ENCODE measurements at places on chromosomes 3 and 15.

- DNase-seq, result no peak
These were observed 21.2 kb downstream of the ZDHHC23 start for GRCh38 chr3:113968986-113969385.

- DNase-seq, result no peak
These were observed 131.5 kb downstream of the TRIM42 start for GRCh38 chr3:140809316-140809715.

DNA sequence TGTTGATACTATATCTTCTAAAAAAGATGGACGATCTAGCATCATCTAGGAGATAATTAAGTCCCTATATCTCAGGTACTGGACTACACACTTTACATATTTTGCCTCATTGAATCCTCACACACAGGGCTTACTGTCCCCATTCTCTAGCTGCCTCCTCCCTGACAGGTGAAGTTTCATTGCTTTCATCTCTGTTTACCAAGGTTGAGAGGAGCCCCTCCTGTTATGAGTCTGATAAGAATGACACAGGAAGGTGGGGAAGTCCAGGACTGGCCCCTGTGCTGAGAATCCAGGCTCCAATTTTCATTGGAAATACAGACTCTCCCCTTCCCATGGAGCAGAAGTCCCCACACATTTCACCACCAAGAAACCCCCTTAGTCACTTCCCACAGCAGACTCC lies 105.2 kb downstream of the XXYLT1 start:
- DNase-seq, result no peak

- no peak for DNase-seq
These were observed 30.6 kb downstream of the ACAD9 start for GRCh38 chr3:128910006-128910405.

- DNase-seq, result no peak
These were observed 1.9 kb upstream of the SPPL2A start for GRCh38 chr15:50767332-50767861.

DNA sequence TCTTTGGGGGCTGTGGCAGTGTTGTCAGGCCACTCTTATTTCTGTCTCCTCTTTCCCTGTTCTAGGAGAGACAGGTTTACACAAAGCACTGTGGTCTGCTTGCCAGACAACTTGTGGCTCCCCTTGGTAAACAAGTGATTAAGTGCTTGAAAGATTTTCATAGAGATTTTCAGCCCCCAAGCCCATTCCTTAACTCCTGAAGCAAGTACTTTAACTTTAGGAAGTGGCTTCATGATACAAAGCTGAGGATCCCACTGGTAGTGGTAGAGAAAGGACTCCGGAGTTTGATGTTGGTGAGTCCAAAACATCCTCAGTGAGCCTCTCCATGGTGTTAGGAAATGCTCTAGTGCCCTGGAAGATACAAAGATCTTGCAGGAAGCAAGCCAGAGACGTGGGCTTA lies 12.0 kb downstream of the ZBTB38 start:
- no peak for DNase-seq

- no peak for DNase-seq
These were observed 74.7 kb downstream of the MAGI1 start for GRCh38 chr3:65963787-65964677.

DNA sequence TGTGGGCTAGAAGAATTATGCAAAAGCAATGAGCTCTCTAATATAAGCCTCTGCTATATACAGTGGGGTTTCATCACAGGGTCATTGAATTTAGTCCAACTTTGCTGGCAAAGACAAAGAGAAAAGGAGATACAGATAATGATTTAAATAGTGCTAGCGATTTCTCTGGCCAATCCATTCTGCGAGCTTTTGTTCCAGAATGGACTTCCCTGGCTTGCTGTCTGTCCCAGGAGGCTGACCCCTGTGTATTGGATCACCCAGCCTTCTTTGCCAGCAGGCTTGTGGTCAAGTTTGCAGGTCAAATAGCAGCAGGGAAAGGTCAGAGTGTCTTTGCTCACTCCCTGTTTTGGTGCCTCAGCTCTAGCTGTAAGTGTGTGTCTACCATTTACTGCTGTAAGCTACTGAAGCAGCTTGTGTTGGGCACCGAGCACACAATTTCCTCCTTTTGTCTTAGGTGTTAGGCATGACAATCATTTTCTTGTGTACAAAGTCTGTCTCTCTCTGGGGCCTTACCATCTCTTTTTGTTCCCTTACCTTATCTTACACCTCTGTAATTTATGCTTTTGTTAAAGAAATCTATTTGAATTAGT lies 55.7 kb downstream of the UNC13C start:
- DNase-seq, result no peak

- no peak for DNase-seq
These were observed 50.8 kb upstream of the MUC13 start for GRCh38 chr3:124985349-124985748.

GRCh38 chr3:51378726-51379125 lies 6.4 kb upstream of the MANF start:
- DNase-seq, result no peak

- DNase-seq, result no peak
These were observed 25.4 kb downstream of the CYP19A1 start for GRCh38 chr15:51313074-51313393.

DNA sequence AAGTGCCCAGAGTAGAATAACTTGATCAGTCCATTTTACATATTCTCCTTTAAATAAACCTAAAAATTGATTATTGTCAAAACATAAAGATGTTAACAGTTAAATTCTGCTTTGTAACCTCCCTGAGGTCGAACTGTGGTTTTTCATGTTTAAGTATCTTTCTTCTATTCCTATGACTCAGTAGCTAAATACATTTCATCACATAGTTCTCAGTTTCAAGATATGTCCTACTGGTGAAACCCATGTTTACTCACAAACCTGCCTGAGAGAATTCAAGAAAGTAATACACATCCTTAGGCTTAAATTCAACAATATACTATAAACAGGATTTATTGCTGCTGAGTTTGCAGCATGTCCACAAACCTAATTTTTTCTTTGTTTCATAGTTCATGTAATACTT lies 692.9 kb downstream of the ZPLD1 start:
- DNase-seq, result no peak

Measured in cerebellum (tissue), 4 donors.